Stimulated activated naive CD4-positive, alpha-beta T cell treated with Interleukin-2 at 50 U/mL for 16 hours (primary cell): ENCODE measurements at places on chromosomes 5 and 9.

- DNase-seq, result no peak
Observed at GRCh38 chr9:99666571-99666970, 155.1 kb upstream of the NR4A3 start.

DNA sequence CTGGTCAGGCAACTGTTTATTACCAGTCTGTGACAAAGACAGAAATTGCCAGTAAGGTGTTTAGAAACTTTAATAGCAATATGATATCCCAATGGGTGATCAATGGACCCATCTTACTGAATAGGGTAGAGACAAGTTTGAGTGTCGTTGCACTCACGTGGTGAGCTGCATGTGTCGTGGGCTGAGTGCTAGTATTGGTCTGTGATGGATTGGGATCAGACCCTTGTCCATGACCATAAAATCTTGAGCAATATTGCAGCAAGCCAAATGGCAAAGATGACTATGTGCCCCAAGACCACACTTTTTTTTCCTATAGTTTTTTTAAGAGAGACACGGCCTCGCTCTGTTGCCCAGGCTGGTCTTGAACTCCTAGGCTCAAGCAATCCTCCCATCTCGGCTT, 114.5 kb downstream of the PALM2AKAP2 start:
- DNase-seq, result no peak

GRCh38 chr9:124770359-124771020, 621 bp downstream of the NR6A1 start:
- DNase-seq, result no peak

- no peak for DNase-seq
Observed at GRCh38 chr9:82091610-82092009, 103.0 kb downstream of the SPATA31D1 start.

GRCh38 chr9:100111235-100111634, 12.2 kb downstream of the INVS start:
- DNase-seq, result no peak
